Activated CD8-positive, alpha-beta memory T cell treated with anti-CD3 and anti-CD28 coated beads, Interleukin-2, amount 50 U/mL, for 4 hours (primary cell): ENCODE measurements at places on chromosomes 1 and 21.

GRCh38 chr1:59672851-59673572 lies 141.7 kb upstream of the HOOK1 start:
- DNase-seq, result no peak

DNA sequence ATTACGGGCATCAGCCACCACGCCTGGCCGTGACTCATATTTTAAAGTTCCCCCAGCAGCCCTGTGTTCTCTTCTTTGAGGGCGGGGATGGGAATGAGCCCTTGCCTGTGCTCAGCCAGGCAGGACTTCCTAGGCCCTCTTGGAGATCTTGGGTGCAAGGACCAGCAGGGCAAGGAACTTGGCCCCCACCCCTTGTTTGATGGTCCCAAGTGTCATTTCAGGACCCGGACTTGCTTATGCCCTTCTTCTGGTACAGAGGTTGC lies 9.3 kb downstream of the RASSF5 start:
- no peak for DNase-seq

DNA sequence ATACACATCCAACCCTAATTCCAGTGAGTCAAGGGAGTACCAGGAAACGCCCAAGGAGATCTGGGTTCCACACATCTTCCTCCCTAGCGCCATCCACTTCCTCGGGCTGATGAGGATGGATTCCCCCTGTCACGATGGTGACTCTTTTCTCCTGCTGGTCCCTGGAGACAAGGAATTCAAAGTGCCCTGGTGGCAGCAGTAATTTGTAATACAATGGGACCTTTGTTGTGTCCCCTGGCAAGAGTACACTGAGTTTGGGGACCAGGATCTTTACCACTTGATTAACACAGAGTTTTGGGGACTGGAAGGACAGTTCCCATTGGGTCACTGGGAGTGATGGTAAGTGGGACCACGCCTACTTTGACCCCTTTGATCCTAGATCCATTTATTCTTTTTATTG lies 9.4 kb upstream of the JAK1 start:
- DNase-seq, result no peak

DNA sequence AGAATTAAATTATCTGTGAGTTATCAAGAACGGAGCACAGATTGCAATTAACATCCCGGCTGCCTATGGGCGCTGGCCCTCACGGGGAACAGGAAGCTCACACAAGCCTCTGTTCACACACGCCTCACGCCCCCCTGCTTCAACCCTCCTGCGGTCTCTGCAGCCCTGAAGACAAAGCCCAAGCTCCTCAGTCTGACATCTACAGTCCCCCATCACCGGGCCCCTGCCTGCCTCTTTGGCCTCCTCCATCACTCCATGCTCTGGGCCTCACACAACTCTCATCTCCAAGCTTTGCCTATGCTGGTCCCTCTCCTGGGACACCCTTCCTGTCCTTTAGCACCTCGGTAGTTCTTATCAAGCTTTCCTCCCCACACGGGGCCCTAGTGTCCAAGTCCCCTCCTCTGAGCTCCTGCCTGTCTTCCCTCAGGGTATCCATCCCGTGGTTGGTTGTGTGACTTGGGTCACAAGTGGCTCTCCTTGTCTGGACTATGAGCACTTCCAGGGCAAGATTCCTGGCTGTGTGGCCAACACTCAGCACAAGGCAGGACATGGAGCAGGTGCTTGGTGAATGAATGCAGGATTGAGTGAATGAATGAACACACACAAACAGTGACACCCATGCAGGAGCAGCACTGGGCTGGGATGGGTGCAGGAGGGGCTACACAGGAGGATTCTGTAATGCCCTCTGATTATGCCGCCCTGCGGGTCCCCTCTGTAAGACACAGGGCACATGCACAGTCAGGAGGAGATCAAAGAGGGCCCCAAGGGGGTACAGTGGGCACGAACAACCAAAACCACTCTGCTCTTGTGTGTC lies 116.1 kb downstream of the DMRTB1 start:
- peak; percentile 14 for DNase-seq

GRCh38 chr1:223776826-223777454 lies 64.6 kb downstream of the CAPN2 start:
- DNase-seq, result no peak

DNA sequence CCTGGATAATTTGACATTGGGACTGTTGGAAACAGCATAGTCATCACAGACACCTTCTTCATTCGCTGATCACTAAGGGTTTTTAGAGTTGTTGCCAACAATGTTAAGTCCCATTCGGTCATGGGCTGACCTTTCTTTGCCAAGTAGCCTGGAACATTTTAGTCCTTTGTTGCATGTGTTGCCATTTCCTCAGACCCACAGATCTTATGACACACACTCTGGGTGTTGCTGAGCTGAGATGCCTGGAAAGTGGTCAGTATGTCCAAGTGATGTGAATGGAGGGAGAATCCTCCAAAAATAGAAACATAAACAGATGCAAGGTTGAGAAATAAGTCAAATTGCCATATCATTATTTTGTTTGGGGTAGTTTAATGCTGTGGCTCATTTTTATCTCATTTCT lies 61.5 kb upstream of the GJA5 start:
- no peak for DNase-seq

DNA sequence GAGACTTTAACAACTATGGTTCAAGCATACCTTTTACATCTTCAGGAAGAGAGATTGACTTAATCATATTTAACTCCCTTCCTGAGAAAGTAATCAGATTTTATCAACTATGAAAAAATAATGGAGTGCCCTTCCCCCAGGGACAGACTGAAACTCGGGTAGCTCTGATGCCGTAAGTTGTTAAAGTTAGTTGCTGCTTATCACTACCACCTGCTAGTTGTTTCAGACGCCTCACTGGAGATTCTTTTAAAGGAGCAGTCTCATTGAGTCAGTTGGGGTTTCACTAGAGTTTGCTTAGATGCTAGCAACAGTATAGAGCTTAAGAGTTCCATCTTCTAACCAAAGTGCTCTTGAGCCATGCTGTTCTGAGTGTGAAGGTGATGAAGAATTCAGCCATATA lies 17.0 kb upstream of the TRAF5 start:
- DNase-seq, result no peak

DNA sequence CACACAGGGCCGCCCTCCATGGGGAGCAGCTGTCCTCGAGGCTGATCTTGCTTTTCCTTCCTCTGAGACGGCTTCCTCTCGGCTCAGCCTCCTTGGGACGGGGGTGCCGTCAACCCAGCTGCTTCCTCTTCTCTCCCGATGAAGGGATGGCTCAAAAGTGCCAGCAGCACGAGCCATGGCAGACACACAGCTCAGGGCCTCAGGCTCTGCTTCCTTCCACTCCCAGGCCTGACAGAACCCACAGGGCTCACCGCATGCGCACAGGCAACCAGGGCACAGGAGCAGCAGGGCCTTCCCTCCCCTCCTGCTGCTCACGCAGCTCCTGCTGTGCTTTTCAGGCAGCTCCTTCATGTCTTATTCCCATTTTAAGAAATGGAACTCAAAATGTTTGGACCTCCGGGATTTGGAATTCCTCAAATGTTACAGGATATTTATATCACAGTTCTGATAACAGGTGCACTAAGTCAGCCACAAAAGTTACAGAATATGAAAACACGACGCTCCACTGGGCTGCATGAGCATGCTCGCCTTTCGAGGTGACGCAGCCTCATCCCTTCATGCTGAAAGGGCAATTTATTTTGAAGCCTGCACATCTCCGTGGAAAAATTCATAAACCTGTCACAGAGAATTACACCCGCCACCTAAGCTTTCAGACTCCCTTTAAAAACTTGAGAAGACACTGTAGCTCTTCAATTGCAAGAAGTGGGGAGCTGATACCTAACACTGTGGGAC lies 84.4 kb downstream of the HSF2BP start:
- DNase-seq, result no peak

DNA sequence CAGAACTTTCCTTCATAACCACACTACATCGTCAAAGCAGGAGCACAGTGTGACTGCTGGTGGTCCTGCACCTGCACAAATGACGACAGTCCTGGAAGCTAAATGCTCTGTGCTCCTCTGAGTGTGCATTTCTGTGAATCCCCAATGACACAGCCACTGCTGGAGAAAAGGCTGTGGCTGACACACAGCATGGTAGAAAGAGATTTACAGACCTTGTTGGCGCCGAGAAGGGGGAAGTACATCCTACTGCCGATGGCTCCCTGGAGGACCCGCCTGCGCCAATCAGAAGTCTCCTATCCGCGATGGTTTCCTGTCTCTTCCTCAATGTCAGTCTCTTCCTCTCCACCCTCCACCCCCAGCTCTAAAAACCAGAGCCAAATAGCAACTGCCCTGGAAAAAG lies 115.4 kb upstream of the RAB4A start:
- no peak for DNase-seq

DNA sequence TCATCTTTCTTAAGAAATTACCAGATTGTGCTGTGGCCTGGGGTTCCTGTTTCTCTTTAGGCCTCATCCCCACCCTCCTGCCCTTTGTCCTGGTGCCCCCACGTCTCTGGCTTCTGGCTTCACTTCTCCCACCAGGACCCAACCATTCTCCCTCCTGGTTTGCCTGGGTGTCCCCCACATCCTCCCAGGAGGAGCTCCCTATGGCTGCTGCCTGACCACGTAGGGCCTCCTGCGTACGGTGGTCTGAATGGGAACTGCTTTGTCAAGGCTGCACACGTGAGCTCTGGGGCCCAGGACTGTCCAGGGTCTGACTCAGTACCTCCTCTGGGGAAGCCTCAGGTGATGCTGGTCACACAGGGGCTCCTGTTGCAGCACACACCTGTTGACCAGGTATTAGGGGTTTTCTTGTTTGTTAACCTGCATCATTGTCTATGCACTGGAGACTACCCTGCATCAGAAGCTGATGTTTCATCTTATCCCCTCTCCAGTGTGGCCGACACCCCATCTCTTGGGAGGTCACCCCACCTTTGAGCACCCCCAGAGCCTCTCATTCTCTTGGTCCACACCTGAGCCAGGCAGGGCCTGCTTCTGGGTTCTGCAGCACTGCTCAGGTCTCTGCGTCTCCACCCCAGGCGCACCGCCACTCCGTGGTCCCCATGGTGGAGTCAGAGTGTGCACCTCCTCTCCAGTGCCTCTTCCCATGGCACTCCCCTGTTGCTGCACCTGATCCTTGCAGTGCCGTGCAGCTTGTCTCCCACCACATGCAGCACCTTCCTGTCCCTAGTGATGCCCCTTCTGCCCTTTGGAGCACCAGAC lies 65.8 kb downstream of the S100B start:
- DNase-seq, result no peak

DNA sequence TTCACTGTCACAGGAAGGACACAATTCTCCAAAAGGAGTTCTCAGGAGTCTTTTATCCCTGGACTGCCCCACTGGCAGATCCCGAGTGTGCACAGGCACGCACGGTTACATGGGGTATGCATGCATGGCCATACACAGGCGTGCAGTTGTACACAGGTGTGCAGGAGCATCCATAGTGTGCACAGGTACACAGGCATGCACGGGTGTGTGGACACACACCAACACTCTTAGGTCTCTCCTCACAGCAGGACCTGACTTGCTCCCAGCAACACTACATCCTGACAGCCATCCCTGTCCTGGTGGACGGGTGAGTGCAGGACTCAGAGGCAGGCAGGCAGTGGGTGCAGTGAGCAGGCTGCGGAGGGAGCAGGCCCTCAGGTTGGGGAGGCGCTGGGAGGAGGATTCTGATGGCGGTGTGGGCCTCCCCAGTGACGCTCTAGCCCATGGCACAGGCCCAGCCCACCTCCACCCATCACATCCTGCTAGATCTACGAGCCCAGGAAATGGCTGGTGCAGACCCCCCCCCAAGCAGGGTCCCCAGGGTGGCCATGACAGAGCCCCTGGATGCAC lies 28.4 kb downstream of the SLC19A1 start:
- DNase-seq, result no peak
